ENCODE measurements at places on chromosomes 12 and 14.

- DNase-seq = no peak
Measured at GRCh38 chr14:102225386-102225785, 79.6 kb downstream of the MOK start.

- no peak for DNase-seq
Measured at GRCh38 chr14:28870033-28870564, 103.5 kb downstream of the FOXG1 start.

DNA sequence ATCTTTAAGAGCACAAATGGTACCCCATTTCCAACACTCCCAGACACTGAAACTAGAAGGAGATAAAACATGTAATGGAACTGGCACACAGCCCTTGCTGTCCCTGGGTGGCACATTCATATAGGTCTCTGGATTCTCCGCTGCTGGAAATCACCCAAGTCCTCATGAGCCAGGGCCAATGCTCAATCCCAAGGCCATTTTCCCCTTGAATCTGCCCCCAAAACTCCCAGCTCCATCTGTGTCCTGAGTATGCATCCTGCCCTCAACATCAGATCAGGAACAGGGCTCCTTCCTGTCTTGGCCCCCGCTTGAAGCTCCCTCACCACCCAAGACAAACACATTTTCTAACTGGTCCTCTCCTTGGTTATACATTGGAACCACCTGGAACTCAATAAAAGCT is 24.6 kb downstream of the KRT76 start:
- no peak for DNase-seq

GRCh38 chr14:74654931-74655330 is 42.9 kb upstream of the LTBP2 start:
- DNase-seq = no peak

GRCh38 chr14:66281036-66281776 is 205.0 kb upstream of the CCDC196 start:
- DNase-seq = no peak

DNA sequence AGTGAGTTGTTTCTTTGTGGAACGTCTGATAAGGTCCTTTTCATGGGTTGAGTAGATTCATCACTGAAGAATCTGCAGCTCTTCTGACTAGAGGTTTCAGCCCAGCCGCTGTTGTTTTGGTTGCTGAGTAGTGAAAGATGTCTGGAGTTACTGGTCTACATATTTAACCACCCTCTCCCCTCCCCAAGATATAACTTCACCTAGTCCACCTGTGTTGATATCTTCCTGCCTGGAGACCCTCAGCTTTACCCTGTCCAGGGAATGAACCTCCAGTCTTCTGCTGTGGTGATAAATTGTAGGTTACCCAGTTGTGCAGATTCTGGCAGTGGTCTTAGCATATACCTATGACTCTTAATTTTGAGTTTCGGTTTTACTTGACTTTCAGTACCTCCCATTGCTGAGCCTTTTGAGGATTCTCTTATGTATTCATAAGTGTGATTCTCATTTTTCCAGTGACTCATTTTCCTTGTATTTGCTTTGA is 62.9 kb downstream of the CCDC91 start:
- DNase-seq = no peak

DNA sequence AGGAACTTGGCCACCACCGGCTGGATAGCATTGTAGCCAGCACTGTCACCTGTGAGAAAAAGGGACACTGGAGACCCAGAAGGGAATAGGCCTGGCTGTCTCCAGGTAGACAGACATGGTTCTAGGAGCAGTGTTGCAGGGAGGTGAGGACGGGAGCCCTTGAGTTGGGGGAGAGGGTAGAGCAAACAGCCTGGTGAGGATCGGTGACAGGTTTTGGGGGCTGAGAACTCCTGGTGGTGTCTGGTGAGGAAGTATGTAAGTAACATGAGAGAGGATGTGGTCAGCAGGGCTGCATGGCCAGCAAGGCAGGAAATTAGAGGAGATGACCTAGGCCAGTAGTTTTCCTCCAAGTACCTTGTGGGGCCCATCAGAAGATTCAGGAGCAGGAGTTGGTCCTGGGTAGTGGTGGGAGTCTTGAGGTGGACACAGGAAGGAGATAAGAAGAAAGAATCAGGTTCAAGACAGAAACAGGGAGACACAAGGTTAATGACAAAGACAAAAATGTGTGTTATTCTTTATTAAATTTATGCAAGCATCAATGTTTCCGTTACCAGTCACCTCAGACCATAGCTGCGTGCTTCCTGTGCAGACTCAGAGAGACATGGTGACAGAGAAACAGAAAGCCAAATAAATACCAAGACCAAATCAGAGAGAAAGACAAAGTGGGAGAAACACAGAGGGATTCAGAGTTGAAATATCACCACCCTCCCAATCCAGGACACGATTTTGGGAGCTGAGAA is at the start of gene ARHGAP9:
Gene ARHGAP9 (minus strand): TSS at position 491 of the 740 bp plus-strand sequence. CDS start 460 bp downstream, at position 31.
- DNase-seq = peak; percentile 81

DNA sequence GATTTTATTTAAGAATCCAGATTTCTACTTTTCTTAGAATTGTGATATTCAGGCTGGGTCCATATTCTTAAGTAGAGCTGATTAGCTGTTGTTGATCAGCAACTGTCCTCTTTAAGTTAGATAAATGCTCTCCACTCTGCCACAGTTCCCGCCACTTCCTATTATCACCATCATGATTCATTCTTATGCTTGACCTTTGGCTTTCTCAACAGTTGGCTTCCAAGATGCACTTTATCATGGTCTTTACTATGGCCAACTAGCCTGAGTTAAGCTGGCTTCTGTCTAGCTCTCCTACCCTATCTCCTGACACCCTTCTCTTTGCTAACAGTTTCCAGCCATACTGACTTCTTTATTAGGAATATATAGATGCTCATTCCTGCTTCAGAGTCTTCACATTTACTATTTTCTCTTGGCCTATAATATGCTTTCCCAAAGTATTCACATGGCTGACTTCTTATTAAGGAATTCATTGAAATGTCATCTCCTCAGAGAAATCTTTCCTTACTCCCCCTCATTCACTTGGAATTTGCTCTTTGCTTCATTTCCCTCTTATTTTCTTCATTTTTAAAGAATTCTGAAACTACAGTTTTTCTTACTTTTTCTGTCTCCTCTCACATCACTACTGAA is 149.0 kb upstream of the IGF1 start:
- DNase-seq = no peak

GRCh38 chr12:97075161-97075933 is 168.3 kb downstream of the NEDD1 start:
- no peak for DNase-seq

DNA sequence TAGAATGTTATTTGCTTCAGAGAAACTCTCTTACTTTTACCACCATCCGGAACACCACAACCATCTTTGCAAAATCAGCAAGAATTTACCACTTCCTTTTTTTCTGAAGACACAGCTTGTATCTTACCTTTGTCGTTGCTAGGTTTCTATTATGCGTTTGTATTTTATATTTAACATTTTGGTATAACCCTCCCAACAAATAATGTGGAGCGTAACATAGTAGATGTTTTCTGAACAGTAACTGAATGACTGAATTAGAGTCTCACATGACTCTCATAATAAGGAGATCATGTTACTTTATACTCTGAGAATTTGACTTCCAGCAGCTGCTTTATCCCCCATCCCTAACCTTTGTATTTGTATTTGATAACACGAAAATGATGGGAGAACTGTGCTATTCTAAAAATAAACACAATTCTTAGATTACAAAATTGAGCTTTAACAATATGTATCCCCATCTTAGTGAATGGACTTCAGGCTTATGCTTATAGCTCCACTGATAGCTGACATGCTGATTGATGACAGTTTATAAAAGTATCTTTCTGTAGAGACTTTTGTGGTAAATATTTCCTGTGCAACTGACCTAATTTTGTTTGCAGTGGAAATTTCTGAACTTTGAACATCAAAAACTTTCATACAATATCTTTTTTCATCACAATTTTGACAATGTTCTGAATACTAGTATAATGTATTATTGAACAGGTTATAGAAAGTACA is 7.9 kb upstream of the KLRB1 start:
- DNase-seq = no peak

- DNase-seq = no peak
Measured at GRCh38 chr12:113875691-113876090, 90.4 kb downstream of the RBM19 start.

DNA sequence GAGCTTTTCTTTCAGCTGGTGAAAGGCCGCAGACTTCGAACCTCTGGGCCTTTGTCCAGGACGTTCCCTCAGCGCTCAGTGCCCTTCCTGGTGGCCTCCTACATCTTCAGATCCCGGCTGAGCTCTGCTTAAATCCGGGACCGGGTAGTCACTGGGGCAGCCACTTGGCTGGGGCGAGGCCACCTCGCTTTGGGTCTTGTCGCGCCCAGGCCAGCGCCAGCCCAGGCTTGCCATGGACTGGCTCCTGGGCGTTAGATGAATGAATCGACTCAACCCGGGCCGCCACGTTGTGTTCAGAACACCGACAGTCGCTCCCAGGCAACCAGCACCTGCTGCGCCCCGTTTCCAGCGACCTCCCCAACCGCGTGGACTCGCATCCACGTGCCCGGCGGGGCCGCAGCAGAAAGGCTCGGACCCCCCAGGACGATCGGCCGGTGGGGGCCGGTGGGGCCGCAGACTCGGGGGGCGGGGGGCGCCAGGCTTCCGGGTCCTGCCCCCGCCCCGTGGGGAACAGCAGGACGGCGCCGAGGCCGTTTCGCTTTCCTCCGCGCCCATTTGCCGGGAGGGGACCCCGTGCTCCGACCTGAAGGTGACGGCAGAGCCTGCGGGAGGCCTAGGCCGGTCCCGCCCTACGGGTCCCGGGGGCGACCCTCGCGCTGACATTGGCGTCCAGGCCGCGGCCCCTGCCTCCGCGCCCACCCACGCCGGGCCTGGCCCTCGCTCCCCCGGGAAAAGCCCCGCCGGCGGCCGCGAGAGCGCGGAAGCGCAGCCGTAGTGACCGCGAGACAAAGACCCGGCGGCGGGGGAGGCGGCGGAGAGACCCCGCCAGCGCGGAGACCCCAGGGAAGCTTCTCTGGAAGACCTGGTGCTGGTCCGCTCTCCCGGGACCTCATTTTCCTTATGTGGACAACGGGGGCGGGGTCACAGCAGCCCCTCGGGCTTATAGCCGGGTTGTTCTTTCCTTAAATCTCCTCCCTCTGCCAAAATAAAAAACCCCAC is 37.3 kb upstream of the RCOR1 start:
- DNase-seq = peak; percentile 55

GRCh38 chr14:51867741-51868140 is 7.3 kb downstream of the GNG2 start:
- DNase-seq = no peak

- no peak for DNase-seq
Measured at GRCh38 chr14:79862045-79862444, 349.3 kb downstream of the DIO2 start.

GRCh38 chr14:95505030-95505589 is 11.3 kb downstream of the SYNE3 start:
- no peak for DNase-seq

GRCh38 chr12:128956755-128957154 is 103.5 kb downstream of the GLT1D1 start:
- no peak for DNase-seq

- no peak for DNase-seq
Measured at GRCh38 chr12:48334808-48335207, 15.9 kb downstream of the ZNF641 start.

- DNase-seq = no peak
Measured at GRCh38 chr12:51020448-51021182, 5.6 kb downstream of the SLC11A2 start.

- no peak for DNase-seq
Measured at GRCh38 chr14:90039253-90040010, 22.4 kb upstream of the KCNK13 start.

DNA sequence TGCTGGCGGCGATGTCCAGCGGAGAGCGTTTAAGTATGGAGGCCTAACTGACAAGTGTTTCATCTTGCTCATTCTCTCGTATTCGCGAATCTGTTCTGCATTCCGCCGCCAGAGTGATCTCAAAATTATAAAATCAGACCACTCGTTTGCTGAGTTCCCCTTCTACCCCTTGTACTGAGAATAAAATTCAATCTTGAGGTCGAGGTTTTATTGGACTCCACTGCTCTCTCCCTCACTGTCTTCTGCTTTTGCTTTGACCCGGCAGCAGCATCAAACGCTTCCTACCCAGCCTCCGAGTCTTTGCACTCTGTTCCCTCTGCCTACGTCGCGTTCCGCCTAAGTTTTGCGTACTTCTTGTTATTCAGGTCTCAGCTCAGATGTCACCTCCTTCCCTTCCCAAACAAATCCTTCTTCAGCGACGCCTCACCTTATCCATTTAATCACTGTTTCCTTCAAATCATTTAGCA is 462 bp downstream of the KNTC1 start:
- DNase-seq = peak; percentile 44

GRCh38 chr12:12724421-12725085 is 7.4 kb downstream of the CDKN1B start:
- DNase-seq = no peak

DNA sequence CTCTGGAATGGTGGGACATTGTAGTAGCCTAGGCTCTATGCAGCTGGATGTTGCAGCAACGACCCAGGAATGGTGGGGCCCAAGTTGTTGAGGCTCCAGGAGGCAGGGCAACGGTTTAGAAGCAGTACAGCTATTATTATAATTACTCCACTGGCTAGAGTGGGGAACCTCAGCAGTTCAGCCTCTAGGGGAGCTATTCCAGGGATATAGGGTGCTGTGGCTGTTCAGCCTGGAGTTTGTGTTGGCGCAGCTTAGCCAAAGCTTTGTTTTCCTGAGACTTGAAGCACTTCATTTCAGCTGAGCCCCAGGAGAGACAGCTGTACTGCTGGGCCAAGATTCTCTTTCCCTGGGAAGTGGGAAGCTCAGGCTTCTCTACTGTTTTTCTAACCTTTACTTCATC is 1023.0 kb upstream of the ATXN7L3B start:
- no peak for DNase-seq

All from CD4-positive, alpha-beta T cell treated with Interleukin-15 for 1 hour (primary cell).